ENCODE measurements at places on chromosomes 2 and 18. TPM values are rescaled to one million over a fixed set of nuclear protein-coding genes. Genes with fewer than 3 reads are reported as not detected.

- no peak for DNase-seq
Observed at GRCh38 chr18:65907281-65907680, 156.5 kb downstream of the CDH7 start.

The OR6B2 gene
- not detected for total RNA-seq

The MC2R gene
- not detected for total RNA-seq

The CHRND gene
- not detected for total RNA-seq

GRCh38 chr2:17583166-17583565, 42.7 kb downstream of the VSNL1 start:
- DNase-seq, result no peak

GRCh38 chr2:81355436-81355835, 1050.9 kb upstream of the LRRTM1 start:
- DNase-seq, result no peak

The TTC27 gene
- total RNA-seq, result 25.3 TPM

GRCh38 chr2:109446278-109447131, 167.3 kb downstream of the SEPTIN10 start:
- no peak for DNase-seq

GRCh38 chr18:68181956-68182355, 533.0 kb downstream of the TMX3 start:
- DNase-seq, result no peak

DNA sequence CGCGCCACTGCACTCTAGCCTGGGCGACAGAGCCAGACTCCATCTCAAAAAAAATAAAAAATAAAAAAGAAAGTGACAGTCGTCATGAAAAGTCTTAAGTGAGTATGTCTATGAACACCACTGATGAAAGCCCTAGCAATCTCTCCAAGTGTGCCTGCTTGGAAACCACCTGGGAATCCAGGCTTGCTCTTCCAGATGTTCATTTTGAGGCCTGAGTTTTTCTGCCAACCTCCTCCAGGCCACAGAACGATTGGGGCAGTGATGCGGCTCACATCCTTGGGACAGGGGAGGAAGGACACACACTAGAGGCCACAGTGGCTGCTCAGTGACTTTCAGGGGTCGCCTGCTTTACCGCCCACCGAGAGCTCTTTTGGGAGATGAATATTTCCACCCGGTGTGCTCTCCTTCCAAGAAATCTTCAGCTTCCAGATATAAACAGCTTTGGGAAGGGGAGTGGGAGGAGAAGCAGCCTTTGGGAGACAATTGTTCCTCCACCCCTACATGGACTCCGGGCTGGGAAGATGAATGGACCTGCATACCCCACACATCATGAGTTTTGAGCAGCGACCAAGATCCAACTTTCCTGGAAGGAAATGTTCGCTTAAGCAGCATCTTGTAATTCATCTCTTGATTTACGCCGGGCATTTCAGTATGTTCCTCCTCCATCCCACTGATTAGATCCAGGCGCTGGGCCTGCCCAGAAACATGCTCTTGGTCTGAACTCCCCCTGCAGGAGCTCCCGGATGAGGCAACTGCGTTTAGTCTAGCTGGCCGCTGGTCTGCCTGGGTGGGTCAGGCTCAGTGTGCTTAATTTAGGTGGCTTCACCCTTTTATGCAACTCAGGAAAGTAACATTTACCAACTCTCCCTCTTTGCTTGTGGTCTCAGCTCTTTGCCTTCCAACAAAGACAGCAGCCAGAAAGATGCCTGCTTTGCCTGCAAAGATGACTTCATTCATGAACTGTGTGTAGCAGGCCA, 6.2 kb upstream of the ARMC9 start:
- peak; percentile 92 for DNase-seq

- peak; percentile 30 for DNase-seq
Observed at GRCh38 chr2:10215393-10215935, 87.2 kb upstream of the HPCAL1 start.

- DNase-seq, result no peak
Observed at GRCh38 chr2:8094526-8094925, 587.3 kb upstream of the ID2 start.

GRCh38 chr2:28228434-28228995, 164.1 kb upstream of the FOSL2 start:
- DNase-seq, result no peak

The EFR3B gene
- total RNA-seq, result 0.88 TPM

The STPG4 gene
- 0.72 TPM for total RNA-seq

- DNase-seq, result peak; percentile 95
Observed at GRCh38 chr2:10493634-10494281, 45.6 kb upstream of the ODC1 start.

GRCh38 chr2:54599914-54600313, 123.5 kb upstream of the EML6 start:
- no peak for DNase-seq

The POTEJ gene
- not detected for total RNA-seq

DNA sequence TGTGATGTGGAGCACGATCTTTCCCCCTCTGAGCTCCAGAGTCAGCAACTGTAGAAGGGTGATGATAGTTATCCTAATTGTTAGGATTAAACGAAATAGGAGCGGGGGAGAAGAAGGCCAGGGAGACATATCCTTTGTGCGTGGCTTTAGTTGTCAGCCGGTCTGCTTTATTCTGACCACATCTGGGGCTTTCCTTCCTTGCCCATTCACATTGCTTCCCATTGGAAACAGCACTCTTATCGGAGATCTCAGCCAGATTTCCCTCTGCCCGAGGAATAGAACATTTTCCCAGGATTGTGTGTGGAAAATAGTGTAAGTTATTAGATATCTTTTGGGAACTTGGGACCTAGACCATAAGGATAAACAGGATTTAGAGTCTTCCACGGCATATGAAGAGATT, 1.5 kb downstream of the RALB start:
- DNase-seq, result peak; percentile 86

The ERICH2 gene
- total RNA-seq, result not detected

The CXCR2 gene
- total RNA-seq, result not detected

DNA sequence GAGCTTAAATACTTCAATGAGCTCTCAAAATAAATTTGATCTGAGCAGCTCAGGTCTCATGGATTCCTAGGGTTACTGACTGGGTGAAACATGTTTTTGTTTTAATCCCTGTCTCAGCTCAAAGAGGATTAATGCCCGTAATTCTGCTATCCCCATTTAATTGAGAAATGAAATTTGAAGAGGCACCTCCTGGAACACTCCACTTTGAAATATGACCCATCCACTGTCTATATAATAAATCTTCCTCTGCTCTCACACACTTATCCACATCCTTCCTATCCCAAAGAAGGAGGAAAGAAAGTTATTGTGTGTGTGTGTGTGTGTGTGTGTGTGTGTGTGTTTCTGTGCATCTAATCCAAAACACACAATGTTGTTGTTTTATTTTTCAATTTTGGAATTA, 2082.4 kb upstream of the PIK3C3 start:
- no peak for DNase-seq

- DNase-seq, result peak; percentile 95
Observed at GRCh38 chr2:218781691-218782527, at the start of gene CYP27A1. TSS of gene CYP27A1 (plus strand) at chr2:218782147. CDS start at chr2:218782183, 36 bp downstream.

The DRC1 gene
- 0.36 TPM for total RNA-seq

- no peak for DNase-seq
Observed at GRCh38 chr2:219739066-219739465, 111.6 kb downstream of the SLC4A3 start.

The C2orf15 gene
- 0.59 TPM for total RNA-seq

- DNase-seq, result peak; percentile 11
Observed at GRCh38 chr2:203878063-203878462, 10.5 kb downstream of the CTLA4 start.

GRCh38 chr2:172415865-172416183, 11.6 kb upstream of the ITGA6 start:
- DNase-seq, result no peak

The CNDP1 gene
- total RNA-seq, result not detected

- DNase-seq, result no peak
Observed at GRCh38 chr18:41645589-41646360, 309.3 kb upstream of the PIK3C3 start.

The GKN1 gene
- total RNA-seq, result 0.29 TPM

The GBX2 gene
- not detected for total RNA-seq

- no peak for DNase-seq
Observed at GRCh38 chr2:171383134-171383533, 50.7 kb downstream of the METTL8 start.

The TRIM43 gene
- not detected for total RNA-seq

DNA sequence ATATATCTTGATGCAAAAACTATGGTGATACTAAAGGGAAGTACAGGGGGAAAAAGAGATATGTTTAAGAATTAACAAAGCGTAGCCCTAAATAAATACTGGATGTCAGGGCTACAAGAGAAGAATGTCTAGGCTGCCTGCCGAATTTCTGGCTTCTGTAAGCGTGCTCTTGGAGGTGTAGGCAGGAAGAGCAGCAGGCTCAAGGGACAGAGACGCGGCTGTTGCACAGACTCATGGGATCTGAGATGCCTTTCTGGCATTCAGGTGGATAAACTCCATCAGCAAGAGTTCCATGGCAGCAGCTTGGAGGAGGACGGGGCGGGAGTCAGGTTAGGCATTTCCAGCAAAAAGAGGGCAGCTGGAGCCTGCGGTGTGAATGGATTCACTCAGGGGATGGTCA, 123.2 kb upstream of the TWIST2 start:
- no peak for DNase-seq

GRCh38 chr2:179331061-179331460, 66.4 kb upstream of the SESTD1 start:
- DNase-seq, result no peak

GRCh38 chr2:223669453-223670225, 67.5 kb upstream of the SCG2 start:
- DNase-seq, result no peak

The SP140 gene
- total RNA-seq, result 0.36 TPM

DNA sequence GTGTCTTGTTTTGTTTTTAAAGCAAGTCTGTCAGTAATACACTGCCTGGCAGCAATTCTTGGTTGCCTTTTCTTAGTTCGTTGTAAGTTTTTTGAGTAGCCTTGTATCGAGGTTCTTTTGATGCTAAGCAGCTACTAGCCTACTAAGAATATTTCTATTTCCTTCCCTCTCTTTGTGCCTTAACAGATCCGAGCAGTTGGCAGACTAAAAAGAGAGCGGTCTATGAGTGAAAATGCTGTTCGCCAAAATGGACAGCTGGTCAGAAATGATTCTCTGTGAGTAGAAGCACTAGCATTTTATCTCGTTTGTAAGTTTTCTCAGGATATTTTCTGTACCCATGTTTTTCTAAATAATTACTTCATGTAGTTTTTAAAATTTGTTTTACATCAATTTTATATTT, 15.1 kb downstream of the MFF start:
- DNase-seq, result no peak

The TSHZ1 gene
- total RNA-seq, result 10.5 TPM

DNA sequence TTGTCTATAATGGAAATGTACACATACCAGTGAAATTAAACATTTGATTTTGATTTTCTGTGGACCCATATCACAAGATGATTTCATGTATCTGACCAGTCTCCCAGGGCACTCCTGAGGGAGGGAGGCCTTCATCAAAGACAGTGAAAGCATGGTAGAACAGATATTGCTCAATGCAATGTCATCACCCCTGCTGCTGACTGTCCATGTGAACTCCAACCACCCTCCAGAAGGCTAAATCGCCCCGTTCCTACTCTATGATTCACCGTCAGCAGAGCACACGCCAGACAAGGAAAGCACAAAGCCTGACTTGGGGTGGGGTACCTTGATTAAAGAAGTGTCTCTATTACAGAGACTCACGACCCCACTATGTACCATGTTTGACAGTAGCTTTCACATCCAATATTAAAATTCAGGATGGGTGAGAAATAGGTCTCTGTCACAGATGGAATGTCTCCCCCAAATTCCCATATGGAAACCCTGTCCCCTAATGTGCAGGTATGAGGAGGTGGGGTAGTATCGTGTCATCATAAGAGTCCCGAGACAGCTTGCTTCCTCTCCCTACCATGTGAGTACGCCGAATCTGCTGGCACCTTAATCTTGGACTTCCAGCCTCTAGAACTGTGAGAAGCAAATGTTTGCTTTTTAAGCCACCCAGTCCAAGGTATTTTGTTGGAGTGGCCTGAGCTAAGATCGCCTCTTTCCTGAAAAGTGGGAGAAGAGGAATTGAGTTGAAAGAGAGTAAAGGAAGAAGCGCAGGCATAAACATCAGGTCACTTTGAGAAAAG, 42.4 kb downstream of the CYB5A start:
- peak; percentile 93 for DNase-seq

DNA sequence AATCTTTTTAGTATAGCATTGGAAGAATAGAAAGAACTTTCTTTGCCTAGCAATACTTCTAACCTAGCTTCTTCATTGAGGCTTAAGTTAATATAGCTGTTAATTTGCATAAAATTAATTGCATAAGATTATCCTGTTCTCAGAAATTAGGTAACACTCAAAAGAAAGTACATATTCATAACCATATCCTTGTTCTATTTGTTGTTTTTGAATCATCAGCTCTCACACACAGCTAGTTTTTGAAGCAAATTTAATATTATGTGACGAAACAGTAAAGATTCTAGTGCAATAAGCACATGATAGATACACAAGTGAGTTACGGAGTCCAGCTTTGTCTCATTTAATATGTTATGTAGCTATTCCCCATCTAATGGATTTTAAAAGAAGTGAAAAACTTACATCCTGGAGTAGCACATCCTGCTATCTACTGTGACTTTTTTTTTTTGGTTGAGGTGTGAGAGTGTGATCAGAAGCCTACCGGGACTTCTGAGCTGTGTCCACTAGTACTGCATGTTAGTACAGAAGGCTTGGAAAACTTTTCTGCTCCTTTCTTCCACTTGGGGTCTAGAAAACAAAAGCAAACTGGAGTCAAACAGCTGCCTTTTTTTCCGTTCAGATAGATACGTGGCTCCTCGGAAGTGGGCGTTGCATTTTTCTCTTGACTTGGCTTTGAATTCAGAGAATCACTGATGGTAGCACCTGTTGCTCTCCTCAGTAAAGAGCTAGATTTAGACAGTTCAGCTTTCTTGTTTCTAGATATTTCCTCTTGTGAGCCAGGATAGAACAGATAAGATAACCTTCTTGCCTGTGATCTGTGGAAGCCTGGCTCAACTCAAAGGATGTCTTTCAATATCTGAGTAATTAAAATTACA, 27.2 kb downstream of the KDM3A start:
- DNase-seq, result no peak

GRCh38 chr2:177908182-177908581, 164.4 kb downstream of the PDE11A start:
- no peak for DNase-seq

The MOB4 gene
- total RNA-seq, result 33.3 TPM

GRCh38 chr2:238114851-238115660, 14.9 kb downstream of the ESPNL start:
- peak; percentile 48 for DNase-seq

DNA sequence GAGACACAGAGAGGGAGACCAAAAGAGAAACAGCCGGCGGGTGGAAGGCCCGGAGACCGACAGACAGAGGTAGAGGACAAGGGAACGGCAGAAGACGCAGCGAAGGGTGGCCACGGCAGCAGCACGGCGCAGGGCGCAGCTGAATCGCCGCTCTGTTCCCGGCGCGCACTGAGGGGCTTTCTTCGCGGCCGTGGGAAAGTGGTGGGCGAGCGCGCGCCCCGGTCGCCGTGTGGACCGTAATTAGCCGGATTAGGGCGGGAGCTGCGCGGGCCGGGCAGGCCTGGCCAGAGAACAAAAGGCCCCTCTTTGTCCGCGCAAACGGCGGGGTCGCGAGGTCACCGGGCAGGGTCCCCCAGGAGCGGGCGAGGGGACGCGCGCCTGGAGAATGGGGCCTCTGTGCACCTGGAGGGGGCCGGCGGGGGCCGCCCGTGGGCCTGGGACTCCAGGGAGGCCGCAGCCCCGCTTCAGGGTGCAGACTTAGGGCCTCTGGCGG, 158.3 kb downstream of the ZFP36L2 start:
- DNase-seq, result peak; percentile 59

All from osteoblast (primary cell).